ENCODE measurements at places on chromosomes 13 and 19.

- DNase-seq, result no peak
These were observed 39.4 kb upstream of the DACH1 start for GRCh38 chr13:71906448-71906847.

- DNase-seq, result no peak
These were observed 20.5 kb upstream of the SLC15A1 start for GRCh38 chr13:98772794-98773452.

GRCh38 chr13:107457686-107458085 is 757.6 kb downstream of the LIG4 start:
- no peak for DNase-seq

- DNase-seq, result no peak
These were observed 26.1 kb downstream of the FGF9 start for GRCh38 chr13:21696865-21697448.

DNA sequence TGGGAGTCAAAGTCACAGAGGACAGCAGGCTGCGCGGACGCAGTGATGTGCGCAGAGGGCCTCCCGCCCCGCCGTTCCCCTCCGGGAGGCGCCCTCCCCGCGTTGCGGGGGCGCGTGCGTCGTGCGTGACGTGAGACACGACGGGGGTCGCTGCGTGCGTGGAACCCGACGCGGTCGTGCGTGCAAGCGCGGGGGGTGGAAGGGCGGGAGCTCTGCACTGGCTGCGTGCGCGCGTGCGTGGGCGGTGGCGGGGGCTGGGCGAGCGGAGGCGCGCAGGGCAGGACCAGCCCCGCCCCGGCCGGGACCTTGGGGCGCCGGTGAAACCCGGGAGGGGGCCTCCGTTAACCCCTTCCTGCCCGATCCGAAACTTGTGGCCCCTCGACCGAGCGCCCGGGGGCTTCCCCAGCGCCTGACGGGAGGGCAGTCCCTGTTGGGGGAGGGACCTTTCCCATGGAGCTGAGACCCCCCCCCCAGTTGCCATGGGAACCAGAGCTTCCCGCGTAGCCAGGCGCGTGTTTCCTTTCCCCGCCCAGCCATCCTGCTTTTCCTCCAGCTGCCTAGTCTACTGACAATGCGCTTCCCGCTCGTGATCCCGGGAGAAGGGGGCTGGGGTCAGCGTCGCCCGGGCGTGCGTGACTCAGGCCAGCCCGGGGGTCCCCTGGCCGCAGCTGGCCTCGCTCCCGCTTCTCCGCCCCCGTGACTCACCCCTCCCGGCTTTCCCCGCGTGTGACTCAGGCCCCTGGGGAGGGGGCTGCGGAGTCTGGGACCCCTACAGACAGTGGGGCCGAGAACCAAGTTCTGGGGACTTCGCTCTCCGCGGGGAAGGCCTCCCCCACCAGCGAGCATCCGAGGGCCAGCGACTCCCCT is 7.3 kb upstream of the HOOK2 start:
- DNase-seq, result no peak

DNA sequence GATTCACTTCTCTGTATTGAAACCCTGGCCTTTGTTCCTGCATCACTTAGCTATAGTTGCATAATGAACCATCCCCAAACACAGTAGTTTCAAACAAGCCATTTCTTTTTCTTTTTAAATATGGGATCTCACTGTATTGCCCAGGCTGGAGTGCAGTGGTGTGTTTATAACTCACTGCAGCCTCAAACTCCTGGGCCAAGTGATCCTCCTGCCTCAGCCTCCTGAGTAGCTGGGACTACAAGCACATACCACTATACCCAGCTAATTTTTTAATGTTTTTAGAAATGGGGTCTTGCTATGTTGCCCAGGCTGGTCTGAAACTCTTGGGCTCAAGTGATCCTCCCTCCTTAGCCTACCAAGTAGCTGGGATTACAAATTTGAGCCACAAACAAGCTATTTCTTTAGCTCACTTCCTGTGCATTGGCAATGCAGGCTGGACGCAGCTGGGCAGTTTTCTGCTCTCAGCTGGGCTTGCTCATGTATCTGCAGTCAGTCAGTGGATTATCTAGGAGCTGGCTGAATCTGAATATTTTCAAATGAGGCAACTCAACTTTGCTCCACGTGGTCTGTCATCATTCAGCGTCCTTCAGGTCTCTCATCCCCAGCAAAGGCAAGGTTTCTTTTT is 49.5 kb upstream of the SIN3B start:
- no peak for DNase-seq

DNA sequence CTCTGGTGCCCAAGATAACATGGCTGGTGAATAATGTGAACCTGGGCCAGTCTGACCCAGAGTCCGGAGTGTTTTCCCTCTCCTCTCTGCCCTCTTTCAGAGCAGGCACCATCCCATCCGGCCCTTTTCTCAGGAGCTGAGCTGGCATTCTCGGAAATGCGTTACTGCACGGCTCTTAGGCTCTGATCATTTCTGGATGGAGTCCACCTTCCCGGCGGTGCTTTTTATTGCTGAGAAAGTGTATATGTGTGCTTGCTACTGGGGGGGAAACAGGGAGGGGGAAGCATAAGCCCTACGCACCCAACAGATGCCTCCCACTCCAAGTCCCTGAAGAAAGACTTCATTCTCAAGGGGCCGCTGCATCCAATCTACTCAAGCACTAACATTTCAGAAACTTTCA is 6.6 kb downstream of the CACNA1A start:
- no peak for DNase-seq

DNA sequence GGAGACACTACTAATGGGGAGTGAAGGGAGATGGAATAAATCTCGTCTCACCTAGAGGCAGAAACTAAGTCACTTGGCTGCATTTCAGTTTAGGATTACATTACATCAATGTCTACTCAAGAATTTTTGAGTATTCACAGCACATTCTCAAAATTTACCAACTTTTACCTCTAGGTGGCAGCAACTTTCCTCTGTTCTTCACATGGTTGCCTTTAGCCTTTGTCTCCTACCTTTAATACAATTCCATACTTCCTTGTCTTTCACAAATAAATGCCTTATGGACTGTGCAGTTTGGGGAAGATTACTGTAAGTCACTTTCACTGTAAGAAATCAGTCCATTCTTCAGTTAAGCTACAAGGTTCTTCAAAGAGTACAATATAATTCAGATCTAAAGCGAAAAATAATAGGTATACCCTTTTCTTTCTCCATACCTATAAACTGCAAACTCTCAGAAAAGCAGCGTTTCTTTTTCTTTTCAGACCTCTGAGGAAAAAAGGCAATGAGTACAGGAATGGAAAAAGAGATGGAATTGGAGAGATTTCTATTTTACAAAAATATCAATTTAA is 379.4 kb downstream of the KLF12 start:
- DNase-seq, result peak; percentile 29

DNA sequence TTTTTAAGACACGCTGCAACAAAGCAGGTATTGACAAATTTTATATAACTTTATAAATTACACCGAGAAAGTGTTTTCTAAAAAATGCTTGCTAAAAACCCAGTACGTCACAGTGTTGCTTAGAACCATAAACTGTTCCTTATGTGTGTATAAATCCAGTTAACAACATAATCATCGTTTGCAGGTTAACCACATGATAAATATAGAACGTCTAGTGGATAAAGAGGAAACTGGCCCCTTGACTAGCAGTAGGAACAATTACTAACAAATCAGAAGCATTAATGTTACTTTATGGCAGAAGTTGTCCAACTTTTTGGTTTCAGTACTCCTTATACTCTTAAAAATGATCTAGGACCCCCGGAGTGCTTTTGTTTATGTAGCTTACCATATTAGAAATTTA is 1.2 kb downstream of the BRCA2 start:
- DNase-seq, result no peak

GRCh38 chr13:92175330-92175729 is 776.9 kb downstream of the GPC5 start:
- no peak for DNase-seq

DNA sequence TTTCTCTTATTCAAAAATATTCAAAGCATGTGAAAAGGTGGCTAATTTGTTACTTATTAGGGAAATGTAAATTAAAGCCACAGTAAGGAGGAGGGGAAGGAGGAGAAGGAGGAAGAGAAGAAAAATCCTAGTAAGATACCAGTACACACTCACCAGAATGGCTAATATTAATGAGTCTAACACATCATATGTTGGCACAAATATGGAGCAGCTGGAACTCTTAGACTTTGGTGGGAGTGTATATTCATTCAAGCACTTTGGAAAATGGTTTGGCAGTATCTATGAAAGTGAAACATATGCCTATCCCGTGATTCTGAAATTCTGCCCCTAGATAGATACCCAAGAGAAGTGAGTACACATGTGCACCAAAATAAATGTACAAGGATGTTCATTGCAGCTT is 38.1 kb upstream of the RGCC start:
- DNase-seq, result no peak

DNA sequence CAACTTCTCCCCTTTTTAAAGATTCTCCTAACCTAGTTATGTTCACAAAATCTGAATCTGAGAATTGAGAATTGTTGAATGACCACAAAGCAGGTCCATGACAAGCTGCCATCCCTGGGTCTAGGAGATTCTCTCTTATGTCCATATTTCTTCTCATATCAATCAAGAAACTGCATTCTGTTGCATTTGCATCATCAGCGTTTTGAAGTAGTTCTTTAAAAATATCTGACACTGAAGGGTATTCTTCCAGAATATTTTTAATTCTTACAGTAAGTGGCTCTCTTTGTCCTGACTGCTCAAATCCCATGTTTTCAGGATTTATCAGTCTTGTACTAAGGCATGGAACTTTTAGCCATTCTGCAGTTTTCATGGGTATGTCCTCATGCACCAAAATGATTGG is 94.3 kb downstream of the SACS start:
- DNase-seq, result no peak

DNA sequence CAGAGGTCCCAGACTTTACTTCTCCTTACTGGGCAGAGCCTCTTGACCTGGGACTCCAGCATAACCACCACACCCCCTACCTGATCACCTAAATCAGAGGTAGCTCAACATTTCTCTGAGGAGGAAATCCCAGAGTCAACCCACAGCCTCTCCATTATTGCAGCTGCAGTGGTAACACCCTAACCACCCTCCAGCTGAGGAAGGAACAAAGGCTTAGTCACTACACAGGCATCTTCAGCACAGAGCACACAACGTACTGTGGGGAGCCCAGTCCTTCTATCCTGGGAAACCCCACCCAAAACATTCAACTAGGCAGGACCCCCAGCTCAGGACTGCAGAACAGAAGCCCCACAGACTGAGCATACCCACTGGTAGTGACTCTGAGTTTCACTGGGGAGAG is 824.7 kb upstream of the SLITRK5 start:
- no peak for DNase-seq

- DNase-seq, result no peak
These were observed 231.3 kb downstream of the SLITRK6 start for GRCh38 chr13:85567909-85568308.

GRCh38 chr19:370641-371330 is 26.2 kb upstream of the MIER2 start:
- no peak for DNase-seq

GRCh38 chr19:13762635-13763235 is 1.6 kb upstream of the MRI1 start:
- DNase-seq, result no peak

- no peak for DNase-seq
These were observed 4.9 kb upstream of the SGCG start for GRCh38 chr13:23175920-23176319.

DNA sequence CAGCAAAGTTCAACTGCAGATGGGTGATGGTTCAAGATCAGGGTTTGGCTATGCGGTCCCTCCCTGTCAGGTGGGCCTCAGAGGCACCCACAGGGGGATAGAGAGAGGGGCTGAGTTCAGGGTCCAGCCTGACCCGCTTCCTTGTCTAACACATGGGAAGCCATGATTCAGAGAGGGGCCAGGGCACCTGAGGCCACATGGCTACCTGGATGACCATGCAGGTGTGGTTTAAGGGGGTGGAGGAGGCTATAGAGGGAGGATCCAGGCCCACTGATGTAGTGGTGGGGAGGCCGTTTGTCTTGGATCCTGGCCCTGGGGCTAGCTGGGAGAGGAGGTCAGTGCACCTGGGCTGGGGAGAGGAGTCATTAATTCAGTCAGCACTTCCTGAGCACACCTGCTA is 56.7 kb downstream of the ZNF536 start:
- no peak for DNase-seq

- DNase-seq, result no peak
These were observed 185.7 kb downstream of the KCNRG start for GRCh38 chr13:50200988-50201387.

GRCh38 chr19:14428882-14429416 is 4.2 kb upstream of the PKN1 start:
- no peak for DNase-seq

DNA sequence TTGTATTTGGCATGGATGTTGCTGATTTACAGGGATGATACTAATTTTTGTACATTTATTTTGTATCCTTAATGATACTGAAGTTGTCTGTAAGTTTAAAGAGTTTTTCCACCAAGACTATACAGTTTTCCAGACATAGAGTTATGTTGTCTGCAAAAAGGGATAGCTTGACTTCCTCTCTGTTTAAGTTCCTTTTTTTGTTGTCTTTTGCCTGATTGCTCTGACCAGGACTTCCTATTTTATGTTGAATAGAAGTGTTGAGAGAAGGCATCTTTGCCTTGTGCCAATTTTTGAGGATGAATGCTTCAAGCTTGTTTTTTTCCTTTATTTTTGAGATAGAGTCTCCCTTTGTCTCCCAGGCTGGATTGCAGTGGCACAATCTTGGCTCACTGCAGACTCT is 36.8 kb upstream of the ZNF681 start:
- no peak for DNase-seq

- DNase-seq, result no peak
These were observed 186.2 kb downstream of the POSTN start for GRCh38 chr13:37412241-37412921.

- no peak for DNase-seq
These were observed 1.8 kb downstream of the HDGFL2 start for GRCh38 chr19:4473763-4474513.

GRCh38 chr13:103908911-103909310 is 842.7 kb upstream of the SLC10A2 start:
- DNase-seq, result peak; percentile 5
